Gastroesophageal sphincter (tissue), 4 donors: ENCODE measurements at places on chromosomes 5 and 9. TPM values are rescaled to one million over a fixed set of nuclear protein-coding genes. Genes with fewer than 3 reads are reported as not detected.

DNA sequence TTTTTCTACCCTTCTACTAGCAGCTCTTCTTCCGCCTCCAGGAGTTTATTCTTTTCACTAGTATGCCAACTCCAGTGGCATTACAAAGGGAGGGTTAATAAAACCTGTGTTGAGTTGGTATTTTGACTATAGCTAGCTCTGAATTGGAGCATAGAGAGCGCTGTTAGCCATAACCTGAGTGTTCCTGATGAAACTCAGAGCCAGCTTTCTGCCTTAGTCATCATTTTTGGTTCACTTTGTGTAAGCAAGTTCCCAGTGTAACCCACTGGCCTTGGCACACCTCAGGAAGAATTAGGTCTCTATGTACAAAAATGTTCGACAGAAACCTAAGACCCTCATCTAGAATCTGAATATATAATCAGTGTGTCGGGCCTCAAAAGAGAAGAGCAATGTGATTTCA lies 238.9 kb downstream of the NR3C1 start:
- no peaks in the 10 kb centered on the region for H3K27me3 ChIP-seq
- no peaks in the 10 kb centered on the region for H3K36me3 ChIP-seq
- no peak for ATAC-seq
- peaks cover 3% of the 10 kb centered on the region for H3K4me1 ChIP-seq
- H3K27ac ChIP-seq: no peak overlapping the region

DNA sequence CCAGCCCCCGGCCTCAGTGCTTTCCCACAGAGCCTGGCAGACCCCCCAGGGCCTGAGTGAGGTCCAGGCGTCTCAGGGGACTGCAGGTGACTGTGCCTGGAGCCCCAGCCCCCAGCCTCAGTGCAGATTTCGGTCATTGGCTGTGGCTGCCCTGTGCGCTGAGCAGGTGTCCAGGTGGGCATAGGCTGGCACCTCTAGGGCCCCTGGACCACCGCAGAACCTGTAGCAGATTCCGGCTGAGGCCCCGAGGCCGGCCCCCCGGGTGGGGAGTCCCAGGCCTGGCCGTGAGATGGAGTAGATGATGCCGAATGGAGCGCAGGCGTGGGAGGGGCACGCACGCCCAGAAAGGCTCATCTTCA lies 12.1 kb downstream of the EXD3 start:
- H3K27ac ChIP-seq: peak overlapping the region; percentile 67
- H3K27me3 ChIP-seq: peaks cover 5% of the 10 kb centered on the region
- H3K4me1 ChIP-seq: peaks cover 44% of the 10 kb centered on the region
- no peak for ATAC-seq

DNA sequence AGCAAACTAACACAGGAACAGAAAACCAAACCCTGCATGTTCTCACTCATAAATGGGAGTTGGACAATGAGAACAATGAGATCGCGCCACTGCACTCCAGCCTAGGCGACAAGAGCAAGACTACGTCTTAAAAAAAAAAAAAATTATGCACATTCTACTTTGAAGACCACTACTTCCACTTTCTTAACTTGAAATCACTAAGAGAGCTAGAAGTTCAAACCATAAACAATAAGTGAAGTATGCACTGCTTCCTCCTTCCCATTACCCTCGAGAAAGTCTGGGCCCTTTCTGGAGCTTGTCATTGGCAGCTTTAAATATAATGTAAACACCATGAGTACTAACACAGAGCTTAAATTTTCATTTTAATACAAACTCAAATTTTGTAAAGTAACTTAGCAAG lies 94.9 kb downstream of the TLE1 start:
- no peak overlapping the region for H3K4me3 ChIP-seq
- no peak overlapping the region for H3K27ac ChIP-seq
- no peak for ATAC-seq
- H3K36me3 ChIP-seq: no peaks in the 10 kb centered on the region

DNA sequence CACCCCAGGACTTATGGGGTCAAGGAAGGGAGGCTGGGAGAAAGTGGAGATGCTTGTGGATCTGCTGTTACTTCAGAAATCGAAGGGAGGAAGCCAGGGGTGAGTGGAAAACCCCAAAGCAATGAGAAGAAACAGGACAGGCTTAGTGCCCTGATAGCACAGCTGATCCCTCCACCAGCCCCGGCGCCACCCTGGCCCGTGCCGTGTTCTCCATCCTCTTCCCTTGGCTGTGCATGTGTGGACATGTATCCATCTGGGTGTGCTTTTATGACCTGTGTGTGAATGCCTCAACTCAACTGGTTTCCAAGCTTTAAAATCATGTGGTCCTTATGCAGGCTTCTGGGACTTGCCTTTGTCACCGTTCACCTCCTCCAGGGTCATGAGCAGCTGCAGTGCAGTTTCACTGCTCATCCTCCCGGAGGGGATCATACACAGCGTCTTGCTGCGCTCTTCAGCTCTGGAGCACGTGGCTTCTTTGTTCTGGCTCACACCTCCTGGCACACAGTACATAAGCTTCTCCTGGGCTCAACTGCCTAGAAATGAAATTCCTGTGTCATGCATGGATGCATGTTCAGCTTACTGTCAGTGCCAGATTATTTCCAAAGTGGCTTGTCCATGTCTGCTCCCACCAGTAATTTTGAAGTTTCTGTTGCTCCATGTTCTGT lies 58.2 kb downstream of the IPPK start:
- no peak overlapping the region for H3K4me3 ChIP-seq
- peaks cover 12% of the 10 kb centered on the region for H3K4me1 ChIP-seq
- no peaks in the 10 kb centered on the region for H3K27me3 ChIP-seq
- no peak overlapping the region for H3K27ac ChIP-seq

DNA sequence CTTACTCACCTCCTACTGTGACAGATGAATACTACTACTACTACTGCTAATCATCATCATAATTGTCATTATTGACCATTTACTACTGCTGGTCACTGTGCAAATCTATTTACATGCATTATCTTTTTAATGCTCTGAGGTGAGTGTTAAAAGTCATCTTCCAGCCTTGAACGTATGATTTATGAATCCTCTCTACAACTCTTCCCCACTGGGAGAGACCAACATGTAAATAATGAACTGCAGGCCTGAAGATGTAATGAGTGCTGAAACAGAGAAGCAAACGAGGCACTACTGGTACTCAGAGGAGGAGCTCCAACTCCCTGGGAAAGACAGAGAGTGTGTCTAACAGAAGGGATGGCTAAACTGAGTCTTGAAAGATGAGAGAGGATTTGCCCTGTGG lies 95.4 kb downstream of the JAKMIP2 start:
- peaks cover 39% of the 10 kb centered on the region for H3K4me1 ChIP-seq
- no peak overlapping the region for H3K4me3 ChIP-seq
- no peak overlapping the region for H3K27ac ChIP-seq
- ATAC-seq: no peak
- no peaks in the 10 kb centered on the region for H3K36me3 ChIP-seq
- no peaks in the 10 kb centered on the region for H3K27me3 ChIP-seq

GRCh38 chr5:150541895-150542294 lies 34.0 kb downstream of the NDST1 start:
- H3K27ac ChIP-seq: peak overlapping the region; percentile 83
- no peak overlapping the region for H3K4me3 ChIP-seq
- H3K4me1 ChIP-seq: no peaks in the 10 kb centered on the region

DNA sequence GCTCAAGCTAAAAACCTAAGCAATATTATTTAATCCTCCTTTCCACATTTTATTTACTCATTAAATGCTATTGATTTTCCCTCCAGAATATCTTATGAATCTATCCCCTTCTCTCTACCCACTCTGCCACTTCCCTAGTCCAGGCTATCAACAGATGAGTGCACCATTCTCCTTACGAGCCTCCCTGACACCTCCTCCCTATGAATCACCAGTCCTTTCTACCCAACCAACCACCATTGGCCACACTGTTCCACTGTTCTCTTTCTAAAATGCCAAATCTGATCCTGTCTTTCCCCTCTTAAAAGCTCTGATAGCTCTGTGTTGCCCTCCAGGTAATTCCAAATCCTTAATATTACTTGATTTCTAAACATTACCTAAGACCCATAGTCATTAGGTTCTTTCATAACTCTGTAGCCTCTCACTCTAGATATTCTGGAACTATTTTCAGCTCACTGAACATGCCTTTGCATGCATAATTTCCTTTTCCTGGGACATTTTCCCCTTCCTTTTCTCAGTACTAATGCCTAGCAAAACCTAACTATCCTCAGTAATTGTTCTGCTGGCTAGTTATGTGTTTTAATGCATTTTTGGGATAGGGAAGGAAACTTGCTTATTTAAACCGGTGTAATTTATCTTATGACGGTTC lies 126.3 kb downstream of the UNC13B start:
- H3K4me3 ChIP-seq: no peak overlapping the region
- no peaks in the 10 kb centered on the region for H3K36me3 ChIP-seq
- no peak for ATAC-seq
- H3K27ac ChIP-seq: no peak overlapping the region
- H3K4me1 ChIP-seq: peaks cover 6% of the 10 kb centered on the region
- no peaks in the 10 kb centered on the region for H3K27me3 ChIP-seq

- H3K27ac ChIP-seq: no peak overlapping the region
- H3K4me1 ChIP-seq: no peaks in the 10 kb centered on the region
- no peak overlapping the region for H3K4me3 ChIP-seq
- no peaks in the 10 kb centered on the region for H3K36me3 ChIP-seq
- H3K27me3 ChIP-seq: no peaks in the 10 kb centered on the region
- no peak for ATAC-seq
Measured at GRCh38 chr9:135898634-135899407, 8.5 kb downstream of the CAMSAP1 start.

GRCh38 chr5:148855249-148856008 lies 29.0 kb downstream of the ADRB2 start:
- no peak overlapping the region for H3K27ac ChIP-seq
- no peak for ATAC-seq
- no peaks in the 10 kb centered on the region for H3K27me3 ChIP-seq
- H3K4me1 ChIP-seq: no peaks in the 10 kb centered on the region
- no peak overlapping the region for H3K4me3 ChIP-seq

GRCh38 chr5:72658761-72659540 lies 151.7 kb upstream of the ZNF366 start:
- no peaks in the 10 kb centered on the region for H3K27me3 ChIP-seq
- ATAC-seq: no peak
- H3K27ac ChIP-seq: no peak overlapping the region

- ATAC-seq: no peak
- H3K4me1 ChIP-seq: peaks cover 41% of the 10 kb centered on the region
- no peak overlapping the region for H3K4me3 ChIP-seq
- no peaks in the 10 kb centered on the region for H3K36me3 ChIP-seq
Measured at GRCh38 chr5:82331557-82331956, 53.4 kb upstream of the RPS23 start.

DNA sequence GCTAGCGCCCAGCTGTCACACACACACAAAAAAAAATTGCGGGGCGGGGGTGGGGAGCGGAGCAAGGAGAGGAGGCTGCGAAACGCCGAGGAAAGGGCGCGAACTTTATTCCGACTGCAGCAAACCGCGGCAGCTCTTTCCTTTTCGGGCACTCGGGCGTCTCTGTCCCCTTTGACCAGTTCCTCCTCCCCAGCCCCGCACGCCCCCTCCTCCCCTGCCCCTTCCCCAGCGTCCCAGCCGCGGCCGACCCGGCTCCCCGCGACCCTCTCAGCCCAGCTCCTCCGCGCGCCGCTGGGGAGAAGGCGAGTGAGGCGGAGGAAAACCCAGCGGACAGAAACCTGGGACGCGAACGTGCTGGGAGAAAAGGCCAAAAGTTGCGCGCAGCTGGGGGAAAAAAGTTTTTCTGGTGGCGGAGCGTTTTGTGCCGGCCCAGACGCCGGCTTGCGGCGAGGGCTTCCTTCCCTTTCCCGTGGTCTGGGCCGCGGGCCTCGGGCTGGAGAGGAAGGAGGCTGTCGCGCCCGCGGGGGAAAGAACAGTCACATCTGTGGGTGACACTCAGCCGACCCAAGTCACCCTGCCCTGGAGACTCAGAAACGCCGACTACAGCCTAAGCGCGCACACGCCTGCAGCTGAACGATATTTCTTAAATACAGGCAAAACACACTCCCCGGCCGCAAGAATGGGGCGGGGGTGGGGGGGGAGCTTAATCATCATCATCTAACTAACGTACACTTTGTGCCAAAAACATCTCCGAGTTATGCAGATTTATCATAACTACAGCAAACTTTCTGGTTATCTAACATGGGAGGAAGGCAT lies 1.1 kb upstream of the BNC2 start:
- H3K27ac ChIP-seq: peak overlapping the region; percentile 94
- H3K4me1 ChIP-seq: no peaks in the 10 kb centered on the region
- H3K27me3 ChIP-seq: no peaks in the 10 kb centered on the region

GRCh38 chr5:118379470-118379869 lies 608.9 kb downstream of the DTWD2 start:
- H3K36me3 ChIP-seq: no peaks in the 10 kb centered on the region
- no peaks in the 10 kb centered on the region for H3K27me3 ChIP-seq
- H3K4me1 ChIP-seq: peaks cover 10% of the 10 kb centered on the region
- H3K4me3 ChIP-seq: no peak overlapping the region

DNA sequence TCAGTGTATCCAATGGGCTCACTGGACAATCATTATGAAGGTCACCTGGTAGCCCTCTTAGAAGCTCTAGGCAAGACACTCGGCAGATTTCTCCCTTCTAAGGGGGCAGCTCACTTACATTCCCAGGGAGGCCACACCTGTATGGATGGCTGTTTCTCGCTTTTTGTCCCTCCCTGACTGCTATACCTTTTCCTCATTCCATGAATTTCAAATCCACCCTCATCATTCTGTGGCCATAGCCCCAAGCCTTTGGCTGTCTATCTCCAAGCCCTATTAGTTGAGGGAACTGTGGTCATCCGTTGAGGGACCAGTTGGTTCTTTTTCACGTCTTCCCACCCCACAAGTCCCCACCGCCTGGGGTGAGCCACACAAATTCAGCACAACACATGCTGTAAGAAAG lies 85.0 kb upstream of the RARS1 start:
- H3K4me3 ChIP-seq: no peak overlapping the region
- H3K27me3 ChIP-seq: peaks cover 4% of the 10 kb centered on the region
- ATAC-seq: no peak
- no peak overlapping the region for H3K27ac ChIP-seq
- no peaks in the 10 kb centered on the region for H3K4me1 ChIP-seq

DNA sequence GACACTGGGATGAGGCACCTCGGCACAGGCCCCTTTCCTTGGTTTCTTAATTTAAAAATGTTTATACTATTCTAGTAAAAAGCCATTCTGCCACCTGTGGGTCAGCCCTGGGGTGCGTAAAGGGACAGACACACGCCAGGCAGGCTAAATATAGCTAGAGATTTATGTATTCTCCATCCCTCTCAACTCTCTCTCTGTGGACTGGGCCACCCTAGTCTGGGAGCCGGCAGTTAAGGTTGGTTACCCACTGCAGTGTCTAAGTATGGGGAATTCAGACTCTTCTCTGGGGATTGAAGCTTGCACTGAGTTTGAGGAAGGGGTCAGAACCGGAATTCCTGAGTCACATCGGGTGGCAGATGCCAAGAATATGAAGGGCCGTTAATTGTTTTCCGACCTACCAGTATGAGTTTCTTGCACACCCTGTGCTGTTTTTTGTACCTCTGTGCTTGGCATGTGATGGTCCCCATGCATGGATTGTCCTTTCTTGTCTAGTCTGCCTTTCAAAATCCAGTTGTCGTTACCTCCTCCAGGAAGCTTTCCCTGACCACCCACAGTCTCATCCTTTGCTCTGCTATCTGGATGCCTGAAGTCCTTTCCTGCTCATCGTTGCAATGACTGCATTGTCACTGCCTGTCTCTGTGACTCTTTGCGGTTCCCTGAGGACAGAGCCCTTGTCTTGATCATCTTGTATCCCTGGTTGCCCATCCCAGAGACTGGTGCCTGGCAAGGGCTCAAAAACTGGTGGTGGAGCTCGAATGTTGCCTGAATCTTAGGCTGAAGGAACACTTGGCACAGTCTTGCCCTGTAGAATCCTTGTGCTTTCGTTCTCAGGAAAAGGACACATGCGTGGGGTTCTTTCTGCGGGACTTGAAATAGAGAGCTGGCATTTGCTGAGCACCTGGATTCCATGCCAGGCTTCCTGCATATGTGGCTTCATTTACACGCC lies 2.1 kb downstream of the NEURL1B start:
- peaks cover 2% of the 10 kb centered on the region for H3K4me1 ChIP-seq
- peak overlapping the region; percentile 97 for H3K4me3 ChIP-seq
- H3K36me3 ChIP-seq: peaks cover 4% of the 10 kb centered on the region
- H3K27me3 ChIP-seq: no peaks in the 10 kb centered on the region

ENTPD2 gene
- total RNA-seq: not detected

GTF2H2C gene
- total RNA-seq: 15.8 TPM

FAT2 gene
- 5.6 TPM for total RNA-seq

GALNT12 gene
- 14.9 TPM for total RNA-seq
